ENCODE measurements at places on chromosomes 3 and 15.

DNA sequence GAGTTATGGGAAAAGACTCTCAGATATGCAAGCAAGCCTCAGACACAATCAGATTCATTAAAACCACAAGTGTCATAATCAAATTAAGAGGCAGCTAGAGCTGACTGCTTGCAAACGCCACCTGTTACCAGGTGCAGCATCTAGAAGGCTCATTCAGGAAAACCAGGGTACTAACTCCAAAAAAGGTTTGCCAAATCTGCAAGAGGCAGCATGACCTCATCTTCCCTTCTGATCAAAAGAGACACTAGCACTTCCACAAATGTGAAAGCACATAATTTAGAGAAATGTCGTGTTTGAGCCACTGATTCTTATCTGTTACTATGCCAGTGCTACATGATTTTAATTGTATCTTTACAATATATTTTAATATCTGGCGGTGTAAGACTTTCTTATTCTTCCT lies 123.3 kb upstream of the NANOGP8 start:
- DNase-seq = no peak

DNA sequence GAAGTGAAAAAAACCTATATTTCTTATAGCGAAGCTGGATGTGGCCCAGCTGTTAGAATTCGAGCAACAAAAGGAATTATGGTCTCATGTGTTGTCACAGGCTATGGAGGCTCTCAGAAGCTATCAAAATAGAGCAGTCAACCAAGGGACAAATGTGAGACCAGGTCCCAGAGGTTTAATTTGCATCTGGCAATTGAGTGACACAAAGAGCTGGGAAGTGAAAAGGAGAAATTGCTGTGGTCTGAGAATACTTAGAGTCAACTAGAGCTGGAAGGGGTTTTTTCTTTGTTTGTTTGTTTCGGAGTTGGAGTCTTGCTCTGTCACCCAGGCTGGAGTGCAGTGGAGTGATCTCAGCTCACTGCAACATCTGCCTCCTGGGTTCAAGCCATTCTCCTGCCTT lies 61.3 kb upstream of the SMAD3 start:
- DNase-seq = no peak

- DNase-seq = no peak
Measured at GRCh38 chr3:169266351-169266750, 397.2 kb downstream of the MECOM start.

DNA sequence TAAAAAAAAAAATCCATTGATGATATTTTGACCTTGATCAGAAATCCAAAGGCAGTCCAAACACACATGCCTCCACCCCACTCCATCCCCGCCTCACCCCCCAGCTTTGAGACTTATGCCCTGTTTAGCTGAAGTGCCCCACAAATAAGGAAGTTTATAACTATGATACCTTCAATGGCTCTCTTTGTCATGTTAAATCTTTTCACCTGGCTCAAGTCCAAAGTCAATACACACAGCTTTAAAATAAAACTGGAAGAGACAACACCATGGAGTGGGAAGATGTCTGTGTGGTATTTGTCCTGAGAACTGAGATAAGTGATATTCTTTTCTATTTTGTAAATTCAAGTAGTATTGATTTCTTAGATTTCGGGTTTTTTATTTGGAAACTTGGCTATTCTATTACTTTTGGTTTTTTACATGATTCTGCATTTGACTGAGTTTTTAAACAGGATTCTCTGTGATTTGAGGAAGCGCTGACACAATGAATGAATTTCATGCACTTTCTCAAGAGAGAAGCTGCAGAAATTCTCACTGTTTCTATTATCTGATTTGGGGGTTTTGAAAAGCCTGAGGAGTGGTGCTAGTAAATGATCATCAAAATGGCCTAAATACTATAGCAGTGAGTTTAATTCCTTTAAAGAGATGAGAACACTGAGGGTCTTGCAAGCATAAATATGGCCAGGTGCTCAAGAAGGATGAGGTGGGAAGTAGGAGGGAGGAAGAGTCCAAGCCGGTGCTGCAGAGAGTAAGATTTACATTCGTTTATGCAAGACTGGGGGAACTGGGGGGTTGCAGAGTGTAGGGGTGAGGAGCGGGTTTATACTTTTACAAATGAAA lies 5.2 kb downstream of the FOXB1 start:
- DNase-seq = no peak

GRCh38 chr15:39672666-39673065 lies 91.8 kb downstream of the THBS1 start:
- no peak for DNase-seq

- DNase-seq = peak; percentile 10
Measured at GRCh38 chr3:169148448-169149348, 514.8 kb downstream of the MECOM start.

GRCh38 chr3:153038779-153039178 lies 123.2 kb upstream of the RAP2B start:
- no peak for DNase-seq

DNA sequence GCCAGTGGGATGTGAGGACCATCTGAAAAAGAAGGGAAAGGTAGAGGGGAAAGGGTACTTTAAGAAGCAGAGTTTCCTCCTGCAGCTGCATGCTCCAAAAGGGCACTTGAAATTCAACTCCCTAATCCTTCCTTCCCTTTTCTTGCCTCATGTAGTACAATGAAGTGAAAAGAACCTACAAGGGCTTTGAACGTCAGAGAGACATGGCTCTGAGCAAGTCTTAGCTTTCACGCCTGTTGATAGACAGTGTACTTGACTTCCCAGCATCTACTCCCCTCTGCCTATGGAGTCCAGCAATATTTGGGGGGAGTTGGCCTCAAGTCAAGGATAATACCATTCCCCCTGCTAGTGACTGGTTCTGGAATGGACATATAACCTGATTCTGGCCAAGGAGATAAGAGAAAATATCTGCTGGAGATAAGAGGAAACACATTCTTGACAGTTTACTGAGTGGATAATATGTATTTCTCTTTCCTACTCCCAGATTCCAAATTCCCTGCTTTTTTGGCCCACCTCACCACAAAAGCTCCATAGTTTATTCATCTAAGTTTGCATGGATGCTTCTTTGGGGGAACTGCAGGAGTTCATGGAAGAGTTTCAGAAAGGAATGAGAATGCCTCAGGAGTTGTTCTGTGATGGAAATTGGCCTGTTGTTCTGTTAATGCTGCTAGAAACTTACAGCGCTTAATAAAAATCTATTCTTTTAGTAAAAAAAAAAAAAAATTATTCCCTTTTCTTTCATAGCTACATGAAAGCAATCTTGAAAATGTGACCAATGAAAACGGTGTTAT lies 193.0 kb upstream of the TPM1 start:
- DNase-seq = no peak

DNA sequence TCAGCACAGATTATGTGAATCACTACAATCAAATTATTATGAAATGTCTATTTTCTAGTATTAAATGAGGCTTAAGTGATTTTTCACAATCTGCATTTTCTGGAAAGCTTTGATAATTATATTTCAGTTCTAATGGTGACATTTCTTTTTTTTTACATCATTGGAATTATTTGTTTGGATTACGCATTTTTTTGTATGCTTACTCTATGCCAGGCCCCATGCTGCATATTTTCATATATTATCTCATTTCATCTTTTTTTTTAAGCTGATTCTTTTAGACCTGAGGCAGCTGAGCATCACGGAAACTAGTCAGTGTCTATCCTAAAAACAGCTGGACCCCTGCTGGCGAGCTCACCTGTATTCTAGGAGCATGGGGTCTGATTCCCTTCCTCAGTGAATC lies 31.1 kb downstream of the SLCO3A1 start:
- DNase-seq = no peak

DNA sequence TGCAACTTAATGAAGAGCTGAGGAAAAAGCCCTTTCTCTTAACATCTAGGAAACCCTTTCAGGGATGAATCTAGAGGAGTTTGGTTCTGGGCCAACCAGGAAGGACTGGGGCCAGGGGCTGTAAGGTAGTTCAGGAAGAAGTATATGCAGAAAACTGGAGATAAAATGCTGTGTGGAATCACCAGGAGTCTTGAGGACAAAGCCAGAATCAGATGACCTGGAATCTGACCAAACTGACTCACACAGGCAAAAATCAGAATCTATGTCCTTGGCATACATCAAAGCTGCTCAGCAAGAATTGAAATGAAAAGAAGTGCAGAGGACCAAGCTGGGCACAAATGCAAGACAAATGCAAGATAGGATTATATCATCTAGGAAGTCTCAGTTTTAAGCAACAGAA lies 59.4 kb upstream of the ATP2C1 start:
- DNase-seq = peak; percentile 29

DNA sequence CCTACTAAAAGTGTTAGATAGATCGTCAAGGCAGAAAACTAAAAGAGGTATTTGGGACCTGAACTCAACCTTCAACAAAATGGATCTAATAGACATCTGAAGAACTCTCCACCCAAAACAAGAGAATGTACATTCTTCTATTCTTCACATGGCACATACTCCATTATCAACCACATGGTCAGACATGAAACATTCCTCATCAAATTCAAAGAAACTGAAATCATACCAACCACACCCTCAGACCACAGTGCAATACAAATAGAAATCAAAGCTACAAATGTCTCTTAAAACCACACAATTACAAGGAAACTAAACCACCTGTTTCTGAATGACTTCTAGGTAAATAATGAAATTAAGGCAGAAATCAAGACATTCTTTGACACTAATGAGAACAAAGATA lies 984.1 kb upstream of the GBE1 start:
- DNase-seq = no peak

DNA sequence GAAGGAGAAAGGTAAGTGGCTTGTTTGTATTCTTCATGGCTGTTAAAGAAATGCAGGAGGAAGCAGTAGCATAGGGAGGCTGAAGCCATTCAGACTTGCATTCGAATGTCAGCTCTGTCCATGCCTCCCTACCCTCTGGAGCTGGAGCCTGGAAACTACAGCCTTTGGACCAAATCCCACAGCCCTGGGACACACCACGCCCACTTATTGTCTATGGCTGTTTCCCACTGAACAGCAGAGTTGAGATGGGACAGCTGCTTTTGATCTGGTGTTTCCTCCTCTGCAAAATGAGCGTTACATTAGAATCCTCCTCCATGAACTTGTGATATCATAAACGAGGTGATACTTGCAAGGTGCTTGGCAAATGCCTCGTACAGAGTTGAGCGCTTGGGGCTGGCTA lies 3.6 kb downstream of the FAM107A start:
- no peak for DNase-seq

DNA sequence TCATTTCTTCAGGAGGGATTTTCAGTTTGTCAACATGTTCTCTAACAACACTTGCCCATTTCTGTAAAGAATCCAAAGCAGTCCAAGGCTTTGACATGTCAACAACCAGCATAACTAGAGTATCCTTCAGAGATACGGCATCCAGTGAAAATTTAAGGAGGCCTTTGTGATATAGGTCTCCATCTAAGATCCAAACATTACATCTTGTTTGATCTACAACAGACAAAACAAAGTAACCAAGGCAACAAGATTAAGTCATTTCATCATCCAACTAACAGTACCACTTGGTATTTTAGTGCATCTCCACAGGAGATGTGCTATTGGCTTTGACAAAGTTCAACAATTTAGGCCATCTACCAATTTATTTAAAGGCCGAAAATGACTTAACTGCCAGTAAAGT lies 25.8 kb downstream of the DYNC1LI1 start:
- peak; percentile 24 for DNase-seq

DNA sequence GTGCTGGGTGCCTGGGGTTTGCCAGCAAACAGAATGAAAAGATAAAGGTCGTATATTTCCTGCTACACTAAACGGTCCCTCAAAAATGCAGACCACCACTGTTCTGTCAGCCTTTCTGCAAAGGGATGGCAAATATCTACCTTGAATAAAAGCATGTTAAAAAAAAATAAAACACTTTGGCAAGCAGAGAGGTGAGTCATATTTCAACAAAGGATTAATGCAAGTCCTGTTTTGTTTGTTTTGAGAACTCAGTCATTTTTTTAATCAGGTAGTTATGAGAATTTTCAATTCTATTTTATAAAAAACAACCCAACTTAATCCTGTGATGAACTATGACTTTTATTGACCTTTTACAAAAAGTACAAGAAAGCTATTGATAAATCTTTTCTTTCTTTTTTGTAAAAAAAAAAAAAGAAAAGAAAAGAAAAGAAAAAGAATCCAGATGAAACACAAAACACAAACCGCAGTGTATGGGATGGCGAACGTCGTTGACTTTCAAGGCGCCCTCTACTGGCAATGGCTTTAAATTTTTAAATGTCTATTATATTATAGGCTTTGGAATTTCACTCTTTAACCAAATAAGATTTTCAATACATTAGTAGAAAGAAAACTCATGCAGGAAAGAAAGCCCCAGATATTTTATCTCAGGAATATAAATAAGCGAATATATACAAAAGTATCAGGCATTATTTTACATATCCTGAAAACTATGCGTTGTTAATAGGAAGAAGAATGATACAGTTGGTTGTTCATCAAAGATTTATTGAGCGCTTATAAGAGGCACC lies 87.8 kb downstream of the NCEH1 start:
- DNase-seq = peak; percentile 79

- no peak for DNase-seq
Measured at GRCh38 chr3:54905920-54906319, 21.9 kb downstream of the LRTM1 start.

DNA sequence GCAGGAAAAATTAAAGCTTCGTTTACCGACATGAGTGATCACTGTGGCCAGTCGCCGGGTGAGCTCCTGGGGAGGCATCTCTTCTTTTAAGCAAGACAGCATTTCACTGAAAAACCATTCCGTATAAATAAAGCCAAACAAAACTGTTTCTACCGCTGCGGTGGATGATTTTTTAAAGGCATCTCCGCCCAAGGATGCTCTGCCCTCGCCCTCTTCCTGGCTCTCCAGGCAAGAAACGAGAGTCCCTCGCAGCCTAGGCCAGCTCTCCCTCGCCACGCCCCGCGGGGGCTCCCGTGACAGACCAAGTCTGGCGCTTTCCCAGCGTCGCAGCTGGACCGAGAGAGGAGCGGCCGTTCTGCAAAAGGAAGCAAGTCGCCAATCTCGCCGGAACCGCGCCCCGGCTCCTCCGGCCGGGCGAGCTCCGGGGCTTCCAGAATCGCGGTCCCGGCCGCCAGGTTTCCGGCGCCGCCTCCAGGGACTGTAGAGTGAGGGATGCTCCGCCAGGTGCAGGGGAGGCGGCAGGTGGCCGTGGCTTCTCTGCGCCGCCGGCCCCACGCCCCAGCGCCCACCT lies 458 bp downstream of the MCF2L2 start:
- peak; percentile 18 for DNase-seq
